ENCODE measurements at places on chromosomes 16 and 17.

DNA sequence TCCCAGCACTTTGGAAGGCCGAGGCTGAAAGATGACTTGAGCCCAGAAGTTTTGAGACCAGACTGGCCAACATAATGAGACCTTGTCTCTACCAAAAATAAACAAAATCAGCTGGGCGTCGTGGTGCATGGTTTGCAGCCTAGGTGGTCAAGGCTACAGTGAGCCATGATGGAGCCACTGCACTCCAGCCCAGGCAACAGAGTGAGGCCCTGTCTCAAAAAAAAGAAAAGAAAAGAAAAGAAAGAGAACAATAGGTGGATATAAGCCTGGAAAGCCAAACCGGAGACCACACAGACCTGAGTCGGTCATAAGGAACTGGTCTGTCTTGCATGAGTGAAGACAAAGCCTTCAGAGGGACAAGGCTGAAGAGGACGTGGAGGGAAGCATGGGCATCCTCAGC lies 14.4 kb downstream of the ATP6V0D1 start:
- DNase-seq = no peak

DNA sequence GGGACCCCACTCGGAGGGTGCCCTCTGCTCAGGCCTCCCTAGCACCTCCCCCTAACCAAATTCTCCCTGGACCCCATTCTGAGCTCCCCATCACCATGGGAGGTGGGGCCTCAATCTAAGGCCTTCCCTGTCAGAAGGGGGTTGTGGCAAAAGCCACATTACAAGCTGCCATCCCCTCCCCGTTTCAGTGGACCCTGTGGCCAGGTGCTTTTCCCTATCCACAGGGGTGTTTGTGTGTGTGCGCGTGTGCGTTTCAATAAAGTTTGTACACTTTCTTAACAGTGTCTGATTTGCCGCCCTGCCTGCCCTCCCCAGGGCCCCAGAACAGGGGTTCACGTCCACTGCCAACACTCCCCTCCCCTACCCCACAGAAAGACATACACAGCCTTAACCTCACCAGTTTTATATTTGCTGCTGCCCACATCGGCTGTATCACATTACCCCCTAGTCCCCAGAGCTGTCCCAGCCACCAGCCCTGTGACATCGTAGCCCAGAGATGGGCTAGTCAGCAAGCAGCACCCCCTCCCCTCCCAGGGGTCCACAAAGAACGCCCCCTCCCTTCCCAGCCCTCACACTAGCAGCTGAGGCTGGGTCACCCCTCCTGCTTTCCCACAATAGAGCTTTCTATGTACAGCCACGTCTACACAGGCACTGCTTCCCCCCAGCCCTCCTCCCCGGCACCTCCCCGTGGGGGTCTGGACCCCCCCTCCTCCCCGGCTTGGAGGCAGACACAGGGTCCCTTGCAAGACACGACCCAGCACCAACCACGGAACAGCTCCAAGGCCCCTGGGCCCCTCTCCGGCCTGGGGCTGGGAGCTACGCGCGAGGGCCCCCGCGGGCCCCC lies 7.9 kb downstream of the GRN start:
- DNase-seq = no peak

DNA sequence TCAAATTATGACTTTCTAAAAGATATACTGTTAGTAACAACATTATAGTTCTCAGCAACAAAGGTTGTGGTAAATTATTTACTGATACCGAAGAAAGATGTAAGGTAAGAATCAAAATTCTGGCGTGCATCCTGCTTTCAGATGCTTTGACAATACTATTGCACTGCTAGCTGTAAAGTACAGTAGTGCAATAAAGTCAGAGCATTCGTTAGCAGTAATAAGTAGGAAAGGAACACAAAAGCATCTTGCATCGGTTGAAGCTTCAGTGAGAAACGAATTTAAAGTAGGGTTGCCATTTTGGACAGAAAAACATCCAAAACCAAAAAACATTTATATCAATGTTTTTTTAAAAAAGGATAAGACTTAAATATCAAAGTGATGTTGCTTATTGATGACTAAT lies 4.0 kb downstream of the SKA2 start:
- DNase-seq = no peak

DNA sequence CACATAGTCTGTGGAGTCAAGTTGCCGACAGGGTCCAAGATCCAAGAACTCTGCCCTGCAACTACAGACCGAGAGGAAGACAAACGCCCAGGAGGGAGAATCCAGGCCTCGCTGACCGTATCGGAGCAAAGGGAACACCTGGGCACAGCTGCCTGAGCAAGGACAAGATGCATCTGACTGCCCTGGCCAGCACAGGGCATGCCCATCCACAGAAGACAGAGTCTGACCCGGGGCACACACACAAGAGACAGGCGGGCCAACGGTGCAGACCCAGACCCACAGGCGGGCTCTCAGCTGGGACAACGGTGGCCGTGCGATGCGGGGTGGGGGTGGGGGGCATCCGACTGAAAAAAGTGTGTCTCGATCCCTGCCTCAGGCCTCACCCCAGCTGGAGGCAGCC lies 6.2 kb downstream of the RAB40B start:
- no peak for DNase-seq

- DNase-seq = no peak
Measured at GRCh38 chr17:59047616-59048015, 59.1 kb downstream of the TRIM37 start.

DNA sequence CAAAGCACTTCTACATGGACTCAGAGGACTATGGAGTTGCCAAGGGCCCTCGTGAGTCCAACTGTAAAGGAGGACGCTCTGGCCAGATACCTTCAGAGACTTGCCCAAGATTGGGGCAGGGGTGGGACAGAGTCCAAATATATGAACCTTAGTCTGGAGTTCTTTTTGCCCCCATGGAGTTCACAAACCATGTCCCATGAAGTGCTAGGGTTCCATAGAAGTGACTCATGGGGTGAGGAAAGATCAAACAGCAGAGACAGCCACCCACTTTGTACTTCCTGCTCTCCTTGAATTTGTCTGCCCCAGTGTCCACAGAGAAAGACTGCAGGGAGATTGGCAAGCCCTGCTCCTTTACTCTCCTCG lies 29.0 kb downstream of the SRL start:
- DNase-seq = no peak

DNA sequence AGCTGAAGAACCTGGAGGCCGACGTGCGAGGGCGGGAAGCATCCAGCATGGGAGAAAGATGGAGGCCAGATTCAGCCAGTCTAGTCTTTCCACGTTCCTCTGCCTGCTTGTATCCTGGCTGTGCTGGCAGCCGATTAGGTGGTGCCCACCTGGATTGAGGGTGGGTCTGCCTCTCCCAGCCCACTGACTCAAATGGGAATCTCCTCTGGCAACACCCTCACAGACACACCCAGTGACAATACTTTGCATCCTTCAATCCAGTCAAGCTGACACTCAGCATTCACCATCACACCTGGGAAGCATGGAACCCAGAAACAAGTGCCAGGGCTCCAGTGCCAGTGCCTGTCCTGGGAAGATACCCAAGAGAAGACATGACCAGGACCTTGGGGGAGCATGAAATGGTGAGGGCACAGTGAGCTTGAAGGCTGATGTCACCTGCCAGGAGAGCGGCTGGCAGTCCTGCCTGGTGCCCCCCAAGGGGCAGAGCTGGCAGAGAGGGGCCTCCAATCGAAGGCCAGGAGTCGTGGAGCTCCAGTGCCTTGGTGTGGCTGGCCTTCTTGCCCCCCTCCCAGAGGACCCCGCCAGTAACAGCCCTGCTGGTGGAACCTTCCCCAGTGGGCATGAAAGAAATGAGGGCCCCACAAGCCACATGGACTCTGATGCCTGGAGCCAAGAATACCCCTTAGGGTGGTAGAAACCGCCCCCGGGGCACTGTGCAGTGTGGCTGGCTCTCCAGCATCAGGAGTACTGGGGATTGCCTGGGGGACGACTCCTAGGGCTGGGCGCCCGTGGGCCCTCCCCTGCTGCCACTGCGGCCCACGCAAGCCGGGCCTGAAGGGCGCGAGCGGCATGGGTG lies 643 bp upstream of the NPB start:
- DNase-seq = no peak

GRCh38 chr17:37116671-37117185 lies 168.0 kb downstream of the AATF start:
- no peak for DNase-seq

- no peak for DNase-seq
Measured at GRCh38 chr16:75559564-75560372, 3.7 kb upstream of the TMEM231 start.

GRCh38 chr17:73641826-73642600 lies 2.2 kb downstream of the SDK2 start:
- DNase-seq = no peak

GRCh38 chr17:80718428-80718827 lies 173.8 kb downstream of the RPTOR start:
- no peak for DNase-seq

GRCh38 chr16:2160915-2161551 lies 5.5 kb downstream of the TRAF7 start:
- no peak for DNase-seq

- DNase-seq = no peak
Measured at GRCh38 chr17:55577687-55578086, 66.4 kb upstream of the SMIM36 start.

- no peak for DNase-seq
Measured at GRCh38 chr17:33889040-33889439, 366.0 kb upstream of the CCL2 start.

DNA sequence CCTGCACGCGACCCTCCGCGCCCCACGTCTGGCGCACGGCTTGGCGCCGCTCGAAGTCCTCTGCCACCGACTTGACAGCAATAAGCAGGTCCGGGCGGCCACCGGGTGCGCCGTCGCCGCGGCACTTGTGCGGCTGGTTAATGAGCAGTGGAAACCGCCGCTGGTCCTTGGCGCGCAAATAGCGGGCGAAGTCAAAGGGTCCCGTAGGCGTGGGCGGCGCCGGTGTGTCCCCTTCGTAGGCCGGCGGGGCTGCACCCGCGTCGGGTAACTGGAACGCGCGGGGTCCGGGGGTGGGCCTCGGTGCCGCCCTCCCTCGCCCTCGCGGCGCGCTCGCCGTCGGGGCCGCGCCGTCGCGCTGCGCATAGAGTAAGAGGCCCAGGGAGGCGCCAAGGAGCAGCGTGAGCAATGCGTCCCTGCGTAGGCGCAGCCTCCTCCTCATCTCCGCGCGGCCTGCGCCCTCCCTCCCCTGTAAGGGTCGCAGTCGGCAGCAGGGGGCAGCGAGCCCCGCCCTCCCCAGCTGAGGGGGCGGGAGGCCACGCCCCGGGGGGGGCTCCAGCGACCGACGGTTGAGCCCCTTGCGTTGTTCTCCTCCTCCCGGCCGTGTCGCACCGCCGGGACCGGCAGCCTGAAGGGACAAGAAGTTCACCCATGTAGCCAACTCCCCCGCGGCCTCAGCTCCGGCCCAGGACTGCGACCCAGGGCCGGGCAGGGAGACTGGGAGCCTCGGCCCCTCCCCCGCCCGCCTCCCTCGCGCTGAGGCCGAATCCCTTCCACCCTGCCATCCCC lies 558 bp downstream of the B3GNT9 start:
- DNase-seq = no peak

DNA sequence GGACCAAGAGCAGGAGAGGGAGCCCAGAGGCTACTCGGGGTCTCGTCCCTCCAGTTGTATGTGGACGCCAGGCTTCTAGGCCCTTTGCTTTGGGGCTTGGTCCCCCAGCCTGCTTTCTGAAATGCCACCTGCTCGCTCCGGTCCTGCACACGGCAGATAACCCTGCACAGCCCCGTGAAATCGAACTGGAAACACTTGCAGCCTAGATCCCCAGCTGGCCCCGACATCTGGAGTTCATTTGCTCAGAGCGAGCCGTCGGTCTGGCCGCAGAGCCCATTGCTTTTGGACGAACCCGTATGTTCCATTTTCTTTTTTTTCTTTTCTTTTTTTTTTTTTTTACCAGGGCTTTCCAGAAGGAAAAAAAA lies 22.9 kb downstream of the C1QTNF1 start:
- no peak for DNase-seq

DNA sequence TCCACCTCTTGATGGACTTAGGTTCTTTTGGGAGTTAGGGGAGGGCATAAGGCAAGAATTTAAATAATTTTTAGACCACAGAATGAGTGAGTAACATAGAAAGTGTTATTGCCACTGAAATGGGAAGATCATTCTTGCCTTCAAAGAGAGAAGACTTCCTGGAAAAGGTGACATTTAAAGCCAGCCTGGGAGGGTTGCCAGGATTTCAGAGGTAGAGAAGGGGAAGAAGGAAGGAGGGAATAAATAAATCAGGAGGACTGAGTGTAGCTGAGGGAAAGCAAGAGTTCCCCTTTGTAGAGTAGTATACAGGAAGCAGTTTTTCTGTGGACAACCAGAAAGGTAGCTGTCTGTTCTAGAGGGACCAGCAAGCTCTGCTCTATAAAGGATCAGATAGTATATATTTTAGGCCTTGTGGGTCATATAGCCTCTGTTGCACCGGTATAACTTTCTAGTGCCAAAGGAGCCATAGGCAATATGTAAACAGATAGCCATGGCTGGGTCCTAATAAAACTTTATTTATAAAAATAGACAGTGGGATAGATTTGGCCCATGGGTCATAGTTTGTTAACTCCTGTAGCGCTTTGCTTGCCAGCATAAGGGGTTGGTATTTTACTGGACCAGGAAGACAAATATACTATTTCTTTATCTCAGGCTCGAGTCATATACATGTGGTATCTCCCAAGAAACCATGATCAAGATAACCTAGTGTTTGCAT lies 147.2 kb upstream of the CACNG5 start:
- DNase-seq = no peak

DNA sequence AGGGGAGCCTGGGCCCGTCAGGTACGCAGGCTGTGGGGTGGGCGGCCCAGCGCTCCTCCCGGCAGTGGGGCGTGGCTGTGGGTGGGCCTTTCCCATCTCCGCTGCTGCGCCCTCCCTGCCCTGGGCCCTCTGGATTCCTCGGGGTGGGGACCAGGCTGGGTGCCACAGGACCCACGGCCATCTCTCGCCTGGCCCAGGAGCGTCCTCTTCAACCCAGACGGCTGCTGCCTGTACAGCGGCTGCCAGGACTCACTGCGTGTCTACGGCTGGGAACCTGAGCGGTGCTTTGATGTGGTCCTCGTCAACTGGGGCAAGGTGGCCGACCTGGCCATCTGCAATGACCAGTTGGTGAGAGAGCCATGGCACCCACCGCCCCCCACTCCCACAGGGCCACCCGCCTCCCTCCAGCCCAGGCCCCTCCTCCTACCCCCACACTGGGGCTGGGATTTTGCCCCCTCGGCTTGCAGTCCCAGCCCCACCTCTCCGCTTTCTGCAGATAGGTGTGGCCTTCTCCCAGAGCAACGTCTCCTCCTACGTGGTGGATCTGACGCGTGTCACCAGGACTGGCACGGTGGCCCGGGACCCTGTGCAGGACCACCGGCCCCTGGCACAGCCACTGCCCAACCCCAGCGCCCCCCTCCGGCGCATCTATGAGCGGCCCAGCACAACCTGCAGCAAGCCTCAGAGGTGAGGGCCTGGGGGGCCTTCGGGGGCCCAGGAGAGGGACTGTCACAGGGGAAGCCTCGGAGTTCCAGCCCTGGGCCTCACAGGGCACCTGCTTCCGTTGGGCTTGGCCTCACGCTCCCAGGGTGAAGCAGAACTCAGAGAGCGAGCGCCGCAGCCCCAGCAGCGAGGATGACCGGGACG lies 17.2 kb downstream of the KATNB1 start:
- no peak for DNase-seq

DNA sequence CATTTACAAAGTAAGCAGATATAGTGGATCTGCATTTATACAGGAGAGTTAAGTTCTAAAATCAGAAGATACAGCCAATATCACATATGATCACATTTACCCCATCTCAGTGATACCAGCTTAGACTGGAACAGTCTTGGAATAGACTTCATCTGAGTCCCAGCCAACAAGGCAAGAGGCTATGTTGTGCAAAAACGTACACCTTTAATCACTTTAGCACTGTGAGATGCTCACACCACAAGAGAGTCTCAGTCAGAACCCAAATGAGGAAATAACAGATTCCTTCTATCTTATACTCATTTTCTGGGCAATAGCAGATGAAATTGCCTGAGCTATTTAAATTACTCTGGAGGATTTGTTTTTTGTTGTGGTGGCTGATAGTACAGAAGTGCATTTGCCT lies 145.6 kb downstream of the ANKFN1 start:
- no peak for DNase-seq

Data from non-pigmented ciliary epithelial cell (primary cell).